ENCODE measurements at places on chromosomes 3 and 15. TPM values are rescaled to one million over a fixed set of nuclear protein-coding genes. Genes with fewer than 3 reads are reported as not detected.

DNA sequence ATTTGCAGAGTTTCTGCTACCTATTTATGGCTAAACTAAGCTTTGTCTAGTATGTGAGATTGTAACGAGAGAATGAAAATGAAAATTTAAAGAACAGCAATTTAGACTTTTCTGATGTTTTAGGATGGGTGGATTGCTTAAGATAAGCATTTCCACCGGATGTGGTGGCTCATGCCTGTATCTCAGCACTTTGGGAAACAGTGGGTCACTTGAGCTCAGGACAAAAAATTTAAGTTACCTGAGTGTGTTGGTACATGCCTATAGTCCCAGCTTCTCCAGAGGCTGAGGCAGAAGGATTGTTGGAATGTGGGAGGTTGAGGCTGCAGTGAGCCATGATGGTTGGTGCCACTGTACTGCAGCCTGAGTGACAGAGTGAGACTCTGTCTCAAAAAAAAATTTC is 3.3 kb downstream of the PPP4R2 start:
- DNase-seq, result no peak

DNA sequence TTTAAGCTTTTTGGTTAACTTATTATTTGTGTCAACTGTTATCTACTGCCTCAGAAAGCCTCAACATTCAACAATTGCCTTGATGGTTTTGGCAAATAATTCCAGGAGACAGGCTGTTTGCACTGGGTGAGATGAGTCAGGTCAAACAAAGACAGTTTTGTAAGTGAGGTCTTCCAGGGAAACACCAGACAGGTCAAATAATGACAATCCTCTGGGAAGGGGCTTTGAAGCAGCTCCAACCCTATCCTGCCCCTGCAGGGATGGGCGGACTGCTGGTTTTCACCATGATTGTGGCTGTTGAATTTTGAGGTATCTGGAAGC is 79.4 kb upstream of the PRR23E start:
- no peak for DNase-seq

GRCh38 chr3:31936420-31937060 is 44.5 kb downstream of the OSBPL10 start:
- DNase-seq, result no peak

DNA sequence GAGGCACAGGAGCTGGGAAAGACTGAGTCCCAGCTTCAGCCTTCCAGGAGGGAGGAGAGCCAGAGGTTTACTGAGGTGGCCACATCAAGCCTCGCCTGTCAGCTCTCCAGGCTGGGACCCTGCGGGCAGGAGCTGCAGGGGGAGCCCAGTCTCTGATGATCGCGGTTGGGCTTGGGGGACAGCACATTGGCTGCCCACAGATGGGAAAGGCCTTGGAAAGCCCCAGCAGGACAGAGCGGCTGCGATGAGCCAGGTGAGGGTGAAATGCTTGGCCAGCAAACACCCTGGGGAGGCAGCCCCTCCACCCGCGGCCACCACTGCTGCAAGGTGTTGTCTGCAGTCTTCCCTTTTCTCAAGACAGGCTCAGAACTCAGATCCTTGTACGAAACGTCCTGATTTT is 31.2 kb downstream of the SEC61A1 start:
- no peak for DNase-seq

GRCh38 chr15:78914027-78914764 is 30.6 kb downstream of the CTSH start:
- DNase-seq, result no peak

GRCh38 chr15:55281517-55282228 is 7.9 kb downstream of the RAB27A start:
- DNase-seq, result no peak

DNA sequence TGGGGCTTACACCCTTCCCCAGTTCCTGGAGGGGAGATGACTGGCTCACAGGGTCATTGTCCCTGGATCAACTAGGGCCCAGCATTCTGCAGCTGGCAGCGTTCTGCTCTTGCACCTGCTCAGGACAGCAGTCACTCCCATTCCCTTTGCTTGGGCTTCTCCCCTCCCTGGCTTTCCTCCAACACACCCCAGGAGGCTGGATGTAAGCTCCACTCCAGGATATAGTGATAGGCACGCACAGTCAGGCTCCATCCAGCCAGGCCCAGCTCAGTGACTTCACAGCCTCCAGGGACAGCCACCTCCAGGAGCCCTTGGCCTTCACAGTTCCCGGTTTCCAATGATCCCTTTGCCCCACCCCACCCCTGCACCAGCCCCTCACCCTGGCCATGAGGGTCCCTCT is 1.9 kb downstream of the SPTBN5 start:
- no peak for DNase-seq

- DNase-seq, result no peak
Measured at GRCh38 chr15:101054991-101055390, 135.8 kb downstream of the LRRK1 start.

DNA sequence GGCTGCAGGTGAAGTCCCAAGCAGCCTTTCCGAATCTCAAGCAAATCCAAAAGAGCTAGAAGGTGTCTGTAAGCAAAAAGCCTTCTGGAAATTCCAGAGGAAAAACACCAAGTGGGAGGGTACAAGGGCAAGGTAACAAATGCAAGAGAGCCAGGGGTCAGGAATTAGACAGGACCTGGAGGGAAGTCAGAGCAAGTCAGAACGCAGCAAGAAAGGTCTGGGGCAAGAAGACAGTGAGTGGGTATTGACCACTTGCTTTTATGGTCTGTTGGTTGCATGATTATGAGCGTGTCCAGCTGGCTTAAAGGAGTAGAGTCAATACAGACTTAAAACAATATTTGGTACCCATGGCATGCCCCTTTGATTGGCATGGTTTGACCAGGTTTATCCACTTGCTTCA is 66.7 kb upstream of the OXTR start:
- no peak for DNase-seq

Gene GRAMD1C
- total RNA-seq, result 2.4 TPM

- no peak for DNase-seq
Measured at GRCh38 chr3:126569390-126569975, 10.8 kb upstream of the C3orf22 start.

DNA sequence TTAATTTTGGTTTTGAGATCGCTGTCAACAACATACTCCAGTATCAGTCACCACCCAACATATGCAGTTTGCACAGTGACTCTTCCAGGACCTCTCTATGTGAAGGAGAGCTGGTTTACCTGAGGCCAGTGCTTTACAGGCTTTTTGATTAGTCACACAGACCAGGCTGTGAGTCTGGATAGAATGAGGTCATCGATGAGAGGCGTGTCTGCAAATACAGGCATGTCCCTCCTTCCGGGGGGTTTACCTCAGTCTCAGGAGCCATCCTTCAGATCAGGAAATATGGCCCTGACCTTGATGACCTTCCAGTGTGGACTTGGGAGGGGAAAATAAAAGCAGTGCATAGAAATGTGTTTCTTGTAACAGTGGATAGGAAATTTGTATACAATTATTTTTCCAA is 46.9 kb downstream of the KBTBD12 start:
- no peak for DNase-seq

Gene ANXA2
- 129 TPM for total RNA-seq

DNA sequence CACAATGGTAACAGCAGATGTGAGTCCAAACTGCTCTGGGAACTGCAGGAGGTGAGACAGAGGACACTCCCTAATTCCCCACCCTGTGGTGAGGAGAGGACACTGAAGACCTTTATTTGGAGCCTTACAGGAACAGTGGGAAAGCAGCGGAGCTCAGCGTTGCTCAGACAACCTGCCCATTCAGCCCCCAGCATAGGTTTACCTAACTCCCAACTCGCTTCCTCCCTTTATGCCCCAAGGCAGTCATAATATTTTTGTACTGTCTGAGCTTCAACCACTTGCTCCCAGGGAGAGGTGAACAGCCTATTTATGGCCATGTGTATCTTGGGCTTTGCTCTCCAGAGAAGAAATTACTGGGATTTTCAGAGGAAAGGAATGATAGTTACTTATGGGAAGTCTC is 34.1 kb downstream of the SHC4 start:
- no peak for DNase-seq

- no peak for DNase-seq
Measured at GRCh38 chr3:188772886-188773285, 398.9 kb upstream of the TPRG1 start.

GRCh38 chr3:132354916-132355702 is 37.9 kb downstream of the ACP3 start:
- DNase-seq, result no peak

Gene TNNC1
- 0.45 TPM for total RNA-seq

GRCh38 chr3:15634671-15635070 is 33.1 kb downstream of the BTD start:
- DNase-seq, result no peak

Gene CHRFAM7A
- total RNA-seq, result 12.7 TPM

GRCh38 chr15:39074341-39074985 is 506.4 kb upstream of the THBS1 start:
- no peak for DNase-seq

DNA sequence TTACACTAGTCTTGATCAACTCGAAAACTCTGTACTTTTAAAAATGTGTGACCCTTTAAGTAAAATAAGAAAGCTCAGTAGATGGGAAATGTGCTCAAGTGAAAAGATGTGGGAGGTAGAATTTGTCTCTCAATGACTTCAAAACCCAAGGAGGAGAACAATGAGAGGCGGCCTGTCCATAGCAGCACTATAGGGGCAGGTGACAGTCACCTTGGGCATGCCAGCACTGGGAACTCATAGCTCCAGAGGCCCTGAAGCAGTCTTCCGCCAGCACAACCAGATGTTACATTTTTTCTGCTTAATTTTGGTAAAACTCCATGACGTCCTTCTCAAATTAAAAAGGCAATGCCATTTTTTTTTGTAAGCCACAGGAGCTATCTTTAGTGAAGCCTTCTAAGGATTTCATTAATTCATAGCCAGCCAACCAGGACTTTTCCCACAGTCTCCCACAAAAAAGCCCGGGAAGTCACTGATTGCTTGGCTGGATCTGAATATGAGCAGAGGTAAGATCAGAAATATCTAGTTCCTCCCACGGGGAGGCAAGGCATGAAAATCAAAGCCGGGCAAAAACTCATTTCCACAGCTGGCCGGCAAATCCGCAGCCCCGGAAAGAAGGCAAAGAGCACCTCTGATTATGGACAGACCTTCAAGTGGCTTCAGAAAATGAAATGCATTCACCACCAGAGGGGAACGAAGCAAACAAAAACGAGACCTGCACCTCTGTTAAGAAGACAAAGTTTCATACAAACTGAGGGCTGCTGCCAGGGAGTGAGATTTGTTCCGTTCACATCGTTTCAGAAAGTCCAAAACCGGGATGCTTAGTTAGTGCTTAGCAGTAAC is 10.5 kb downstream of the IL17RD start:
- no peak for DNase-seq

Gene RBPMS2
- 40.5 TPM for total RNA-seq

- no peak for DNase-seq
Measured at GRCh38 chr3:44050101-44050500, 191.6 kb upstream of the TOPAZ1 start.

DNA sequence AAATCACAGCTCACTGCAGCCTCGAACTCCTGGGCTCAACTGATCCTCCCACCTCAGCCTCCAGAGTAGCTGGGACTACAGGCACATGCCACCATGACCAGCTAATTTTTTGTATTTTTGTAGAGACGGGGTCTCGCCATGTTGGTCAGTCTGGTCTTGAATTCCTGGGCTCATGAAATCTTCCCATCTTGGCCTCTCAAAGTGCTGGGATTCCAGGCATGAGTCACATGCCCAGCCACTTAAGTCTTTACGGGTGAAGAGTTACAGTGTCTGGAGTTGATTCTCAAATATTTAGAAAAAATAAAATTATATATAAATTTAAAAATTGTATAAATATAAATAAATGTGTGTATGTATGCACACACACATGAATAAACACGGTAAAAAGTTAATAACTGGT is 14.5 kb upstream of the KBTBD12 start:
- no peak for DNase-seq

GRCh38 chr15:66172324-66172980 is 81.1 kb downstream of the MEGF11 start:
- DNase-seq, result no peak

DNA sequence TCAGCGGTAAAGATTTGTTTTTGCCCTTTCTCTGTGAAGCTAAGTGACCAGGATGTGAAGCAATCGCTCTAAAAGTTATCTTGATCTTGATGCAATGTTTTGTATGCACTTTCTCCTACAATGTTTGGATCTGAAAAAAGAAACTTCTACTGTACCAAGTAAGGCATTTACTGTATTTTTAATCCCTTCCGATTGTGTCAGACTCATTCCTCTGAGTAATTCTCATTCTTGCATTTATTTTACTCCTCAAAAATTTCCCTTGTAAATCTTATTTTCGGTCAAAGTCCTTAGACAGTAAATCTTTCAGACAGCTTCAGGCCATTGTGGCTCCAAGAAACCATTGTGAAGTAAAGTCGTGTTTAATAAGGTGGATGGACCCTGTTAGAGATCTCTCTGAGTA is 141.9 kb downstream of the TP63 start:
- no peak for DNase-seq

DNA sequence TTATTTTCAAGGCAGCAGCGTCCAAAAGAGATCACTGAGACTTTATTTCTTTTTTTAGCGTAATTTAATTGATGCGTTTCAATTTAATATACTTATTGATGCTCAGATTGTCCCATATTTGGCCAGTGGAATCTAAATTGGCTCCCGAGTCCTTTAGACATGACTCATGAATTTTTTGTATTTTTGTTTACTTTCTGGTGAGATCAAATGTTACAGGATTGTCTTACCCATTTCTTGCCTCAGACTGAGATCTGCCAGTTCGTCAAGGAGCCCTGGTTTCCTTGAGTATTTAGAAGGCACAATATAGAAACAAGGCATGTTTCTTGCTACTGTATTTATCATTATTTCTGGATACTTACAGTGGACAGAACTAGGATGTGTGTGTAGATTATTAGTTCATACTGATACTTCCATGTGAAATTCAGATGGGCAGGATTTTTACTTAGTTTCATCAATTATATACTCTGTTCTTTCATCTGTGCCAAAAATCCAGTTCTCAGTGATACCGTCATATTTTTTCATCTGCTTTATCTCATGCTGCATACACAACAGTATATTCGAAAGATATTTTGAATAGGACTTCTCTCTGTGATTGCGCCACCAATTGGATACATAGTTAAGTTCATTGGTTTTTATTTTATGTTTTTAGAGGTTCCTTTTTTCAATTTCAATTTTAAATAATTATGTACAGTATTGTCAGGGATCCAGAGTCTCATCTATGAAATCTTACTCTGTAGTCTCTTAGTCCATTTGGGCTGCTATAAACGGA is 436.9 kb upstream of the C2CD4B start:
- no peak for DNase-seq

- no peak for DNase-seq
Measured at GRCh38 chr15:78654272-78654671, 13.3 kb upstream of the CHRNB4 start.

Gene RASGRF1
- total RNA-seq, result 0.16 TPM

- DNase-seq, result no peak
Measured at GRCh38 chr3:169354774-169355501, 308.6 kb downstream of the MECOM start.

DNA sequence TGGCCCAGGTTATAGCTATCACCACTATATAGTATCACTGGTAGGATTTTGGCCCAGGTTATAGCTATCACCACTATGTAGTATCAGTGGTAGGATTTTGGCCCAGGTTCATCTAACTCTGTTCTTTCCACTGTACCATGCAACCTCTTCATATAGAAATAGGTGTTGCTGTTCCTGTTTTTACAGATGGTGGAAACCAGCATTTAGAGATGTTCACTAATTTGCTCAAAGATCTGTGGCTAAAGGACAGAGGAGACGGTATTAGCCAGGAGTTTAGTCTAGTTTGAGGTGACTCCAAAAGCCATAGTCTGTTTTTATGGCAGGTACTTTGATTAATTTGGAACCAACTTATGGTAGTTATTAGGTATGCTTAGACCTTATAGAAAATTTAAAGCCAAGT is 3.1 kb downstream of the LRCH3 start:
- DNase-seq, result no peak

- no peak for DNase-seq
Measured at GRCh38 chr3:1232276-1232675, 139.5 kb downstream of the CNTN6 start.

Data from neural crest cell (in vitro differentiated cells).